ENCODE measurements at places on chromosomes 4 and X.

GRCh38 chr4:182877326-182877883 lies 39.8 kb downstream of the DCTD start:
- DNase-seq = no peak

- DNase-seq = no peak
Measured at GRCh38 chrX:41666251-41666650, 22.5 kb upstream of the GPR34 start.

DNA sequence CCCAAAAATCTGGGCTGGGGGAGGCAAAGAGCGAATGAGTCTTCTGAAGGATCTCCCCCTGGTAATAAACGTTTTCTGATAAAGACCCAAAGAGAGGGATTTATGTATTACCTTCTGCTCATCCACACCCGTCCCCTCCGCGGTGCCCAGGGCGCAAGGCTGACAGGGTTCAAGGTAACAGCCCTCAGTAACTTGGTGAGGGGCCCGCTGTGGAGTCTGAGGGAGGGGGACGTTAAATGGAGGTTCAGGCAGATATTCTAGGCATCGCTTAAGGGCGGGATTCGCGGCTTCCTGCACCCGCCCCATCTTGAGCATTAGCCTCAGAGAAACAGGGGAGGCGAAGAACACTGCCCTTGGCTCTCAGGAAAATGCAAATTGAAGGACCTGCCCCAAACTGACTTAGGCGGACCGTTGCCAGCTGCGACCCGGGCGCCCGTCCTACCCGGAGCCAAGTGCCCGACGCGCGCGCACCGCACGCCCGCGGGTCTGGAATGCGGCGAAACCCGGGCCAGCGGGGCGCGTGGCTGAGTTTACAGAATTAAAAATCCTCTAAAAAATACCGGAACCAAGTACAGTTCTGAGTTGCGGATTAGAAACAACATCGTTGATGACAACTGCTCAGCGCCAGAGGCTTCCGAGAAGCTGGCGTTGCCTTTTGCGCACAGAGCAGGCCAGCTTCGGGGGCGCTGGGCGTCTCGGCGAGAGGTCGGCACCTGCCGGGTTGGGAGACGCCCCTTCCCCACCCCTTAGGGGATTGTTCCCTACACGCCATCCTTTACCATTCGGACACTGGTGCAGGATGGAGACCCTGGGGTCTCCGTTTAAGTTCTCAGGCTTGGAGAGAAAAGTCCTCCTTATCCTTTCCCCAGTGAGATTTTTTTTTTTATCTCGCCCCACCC lies 2.8 kb downstream of the HELT start:
- DNase-seq = no peak

DNA sequence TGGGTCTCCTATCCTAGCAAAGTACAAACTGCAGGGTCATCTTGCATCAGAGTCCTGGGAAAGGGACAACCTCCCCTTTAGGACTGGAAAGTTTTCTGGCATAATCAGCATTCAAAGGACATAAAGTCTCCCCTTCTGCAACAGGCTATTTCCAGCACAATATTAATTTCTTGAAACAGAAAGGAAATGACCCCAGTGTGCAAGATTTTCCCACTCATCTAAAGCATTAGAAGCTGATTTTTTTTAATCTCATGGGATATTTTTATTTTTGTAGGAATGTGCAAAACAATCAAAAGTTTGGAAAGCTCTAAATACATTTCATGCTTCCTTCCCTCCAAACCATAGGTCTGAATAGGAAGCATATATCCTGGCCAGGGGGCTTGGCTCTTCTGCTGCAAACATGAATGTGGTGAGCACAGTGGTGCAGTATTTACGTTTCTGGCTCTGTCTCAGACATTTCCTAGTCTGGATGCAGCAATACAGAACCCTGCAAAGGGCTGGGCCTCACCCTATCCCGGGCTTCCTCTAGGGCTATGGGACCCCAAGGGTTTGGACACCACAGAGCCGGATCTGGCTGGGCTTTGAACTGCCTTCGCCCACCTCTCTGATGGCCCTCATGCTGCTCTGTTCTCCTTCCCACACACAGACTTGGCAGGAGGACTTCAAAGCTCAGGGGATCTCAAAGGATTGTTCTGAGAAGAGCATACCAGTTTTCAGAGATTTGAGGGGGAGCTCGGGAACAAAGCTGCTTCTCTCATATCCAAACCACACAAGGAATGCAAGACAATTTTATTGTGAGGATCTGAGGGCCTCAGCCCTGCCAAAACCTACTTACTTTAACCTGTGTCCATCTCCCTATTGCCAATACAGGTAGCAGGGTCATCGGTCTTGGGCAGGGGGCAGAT lies 64.9 kb downstream of the POLR2B start:
- DNase-seq = peak; percentile 77

DNA sequence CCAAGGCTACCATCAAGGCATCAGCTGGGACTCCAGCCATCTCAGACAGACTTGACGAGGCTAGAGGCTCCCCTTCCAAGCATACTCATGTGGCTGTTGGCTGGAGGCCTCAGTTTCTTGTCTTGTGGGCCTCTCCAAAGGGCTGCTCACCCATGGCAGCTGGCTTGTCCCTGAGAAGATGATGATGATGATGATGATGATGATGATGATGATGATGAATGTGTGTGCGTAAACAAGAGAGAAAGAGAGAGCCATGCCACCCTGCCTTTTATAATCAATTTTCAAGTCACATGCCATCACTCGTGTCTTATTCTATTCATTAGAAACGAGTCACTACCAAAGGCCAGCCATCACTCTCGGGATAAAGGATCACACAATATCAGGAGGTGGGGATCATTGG lies 60.5 kb upstream of the ADGRG2 start:
- no peak for DNase-seq

DNA sequence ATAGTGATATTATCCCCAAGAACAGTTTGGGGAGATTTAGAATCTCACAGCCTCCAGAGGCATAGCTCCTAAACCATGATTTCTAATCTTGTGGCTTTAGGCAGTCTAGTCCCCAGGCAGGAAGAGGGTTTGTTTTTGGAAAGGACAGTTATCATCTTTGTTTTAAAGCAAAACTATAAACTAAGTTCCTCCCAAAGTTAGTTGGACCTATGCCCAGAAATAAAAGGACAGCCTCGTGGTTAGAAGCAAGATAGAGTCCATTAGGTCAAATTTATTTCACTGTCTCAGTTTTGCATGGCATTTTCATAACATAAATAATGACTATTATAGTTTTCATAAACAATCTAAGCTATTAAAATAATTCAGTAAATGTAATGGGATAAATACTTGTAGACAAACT lies 120.5 kb downstream of the MAGEC2 start:
- DNase-seq = no peak

- no peak for DNase-seq
Measured at GRCh38 chr4:1565598-1566295, 118.4 kb downstream of the FAM53A start.

GRCh38 chr4:110034026-110034393 lies 121.3 kb downstream of the EGF start:
- DNase-seq = no peak

GRCh38 chr4:130659320-130659719 lies 1563.4 kb downstream of the C4orf33 start:
- DNase-seq = no peak

DNA sequence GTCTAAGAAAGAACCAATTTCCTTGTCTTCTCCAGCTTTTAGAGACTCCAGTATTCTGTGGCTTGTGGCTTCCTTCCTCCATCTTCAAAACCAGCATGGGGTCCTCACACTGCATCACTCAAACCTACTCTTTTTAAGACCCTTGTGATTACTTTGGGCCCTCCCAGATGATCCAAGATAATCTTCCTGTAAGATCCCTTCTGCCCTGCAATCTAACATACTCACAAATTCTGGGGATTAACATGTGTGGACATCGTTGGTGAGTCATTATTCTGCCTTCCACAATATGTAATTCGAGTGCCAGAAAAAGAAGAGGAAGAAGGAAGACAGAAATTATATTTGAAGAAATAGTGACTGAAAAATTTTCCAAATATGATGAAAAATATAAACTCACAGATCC lies 47.9 kb downstream of the BEND4 start:
- DNase-seq = no peak

- DNase-seq = no peak
Measured at GRCh38 chr4:158208963-158209640, 1.2 kb upstream of the TMEM144 start.

DNA sequence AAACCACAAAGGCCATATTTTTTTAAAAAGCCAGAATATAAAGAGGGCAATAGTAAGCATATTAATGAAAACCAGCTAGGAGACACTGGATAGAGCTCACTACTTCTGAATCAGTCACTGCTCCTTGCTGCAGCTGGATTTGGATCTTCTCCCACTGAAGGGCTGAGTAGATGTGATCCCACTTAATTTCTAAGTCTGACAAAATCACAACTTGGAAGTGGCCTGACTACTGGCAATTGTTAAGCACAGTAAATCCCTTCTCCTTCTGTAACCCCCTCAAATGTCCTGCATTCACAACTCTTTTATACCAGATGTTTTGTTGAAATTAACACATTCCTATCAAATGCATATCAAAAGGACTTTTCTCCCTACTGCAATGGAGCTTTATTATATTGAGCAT lies 72.9 kb downstream of the AMMECR1 start:
- no peak for DNase-seq

DNA sequence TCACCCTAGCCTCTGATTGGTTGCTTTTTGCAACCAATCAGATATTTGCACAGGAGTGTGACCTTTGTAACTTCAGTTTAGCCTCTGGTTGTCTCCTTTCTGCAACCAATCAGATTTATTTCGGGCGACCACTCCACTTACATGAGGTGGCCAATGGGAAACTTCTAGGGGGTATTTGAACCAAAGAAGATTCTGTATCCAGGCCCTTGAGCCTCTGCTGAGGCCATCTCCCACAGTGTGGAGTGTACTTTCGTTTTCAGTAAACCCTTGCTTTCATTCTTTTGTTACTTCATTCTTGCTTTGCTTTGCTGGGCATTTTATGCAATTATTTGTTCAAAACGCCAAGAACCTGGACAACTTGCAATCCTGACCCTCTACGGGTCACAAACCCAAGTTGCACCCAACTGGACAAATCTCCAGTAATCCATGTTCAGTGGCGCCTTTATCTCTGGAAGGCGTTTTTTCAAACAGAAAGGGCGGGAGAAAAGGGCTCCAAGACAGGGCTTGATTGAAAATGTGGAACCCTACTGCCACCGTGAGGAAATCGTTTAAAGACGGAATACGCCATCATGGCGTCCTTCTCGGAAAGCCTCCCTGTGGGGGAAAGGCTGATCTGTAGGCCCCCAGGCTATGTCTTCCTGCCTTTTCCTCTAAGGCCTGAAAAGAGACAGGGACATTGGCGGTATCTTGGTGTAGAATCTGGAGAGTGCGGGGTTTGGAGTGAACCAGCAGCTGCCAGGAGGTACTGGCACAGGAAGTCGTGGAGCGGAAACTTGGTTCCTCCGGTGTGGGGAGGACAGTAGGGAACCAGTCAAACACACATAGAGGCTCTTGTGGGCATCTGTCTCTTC lies 184.6 kb downstream of the OR13H1 start:
- DNase-seq = peak; percentile 72

DNA sequence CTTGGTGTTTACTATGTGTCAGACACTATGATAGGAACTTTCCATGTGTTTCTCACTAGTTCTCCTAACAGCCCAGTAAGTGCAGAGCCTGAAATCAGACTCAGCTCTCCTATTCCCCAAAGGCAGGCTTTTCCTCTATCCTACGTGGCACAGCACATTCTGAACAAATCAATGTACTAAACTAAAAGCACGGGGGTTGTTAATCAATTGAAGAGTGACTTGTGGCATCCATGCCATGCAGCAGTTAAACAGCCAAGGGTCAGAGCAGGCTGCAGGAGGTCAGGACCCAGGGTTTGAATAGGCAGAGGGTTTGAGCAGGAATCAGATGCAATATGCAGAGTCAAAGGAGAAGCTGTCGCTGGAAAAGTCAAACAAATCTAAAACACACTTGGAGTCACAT lies 289.7 kb upstream of the LDB2 start:
- no peak for DNase-seq

DNA sequence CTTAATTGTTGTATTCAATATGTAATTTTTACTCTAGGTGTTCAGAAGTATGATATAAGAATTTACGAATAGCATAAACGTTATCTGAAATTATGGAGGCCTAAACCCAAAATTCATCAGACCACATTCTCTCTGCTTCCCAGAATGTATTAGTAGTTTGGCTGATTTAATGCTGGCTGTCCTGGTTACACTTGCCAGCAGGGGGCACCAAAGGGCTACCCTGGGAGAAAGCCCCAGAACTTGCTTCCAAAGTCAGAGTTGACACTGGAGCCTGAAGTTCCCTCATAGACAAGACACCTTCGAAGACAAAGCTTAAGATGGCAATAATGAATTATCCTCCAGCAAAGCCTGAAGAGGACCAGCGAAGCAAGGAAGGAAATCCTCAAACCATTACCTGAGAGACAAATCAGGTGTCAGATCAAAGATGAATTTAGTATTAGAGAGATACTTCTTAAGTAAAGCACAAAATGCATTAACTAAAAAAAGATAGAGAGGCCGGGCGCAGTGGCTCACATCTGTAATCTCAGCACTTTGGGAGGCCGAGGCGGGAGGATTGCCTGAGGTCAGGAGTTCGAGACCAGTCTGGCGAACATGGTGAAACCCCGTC lies 11.3 kb upstream of the ANOS1 start:
- no peak for DNase-seq

DNA sequence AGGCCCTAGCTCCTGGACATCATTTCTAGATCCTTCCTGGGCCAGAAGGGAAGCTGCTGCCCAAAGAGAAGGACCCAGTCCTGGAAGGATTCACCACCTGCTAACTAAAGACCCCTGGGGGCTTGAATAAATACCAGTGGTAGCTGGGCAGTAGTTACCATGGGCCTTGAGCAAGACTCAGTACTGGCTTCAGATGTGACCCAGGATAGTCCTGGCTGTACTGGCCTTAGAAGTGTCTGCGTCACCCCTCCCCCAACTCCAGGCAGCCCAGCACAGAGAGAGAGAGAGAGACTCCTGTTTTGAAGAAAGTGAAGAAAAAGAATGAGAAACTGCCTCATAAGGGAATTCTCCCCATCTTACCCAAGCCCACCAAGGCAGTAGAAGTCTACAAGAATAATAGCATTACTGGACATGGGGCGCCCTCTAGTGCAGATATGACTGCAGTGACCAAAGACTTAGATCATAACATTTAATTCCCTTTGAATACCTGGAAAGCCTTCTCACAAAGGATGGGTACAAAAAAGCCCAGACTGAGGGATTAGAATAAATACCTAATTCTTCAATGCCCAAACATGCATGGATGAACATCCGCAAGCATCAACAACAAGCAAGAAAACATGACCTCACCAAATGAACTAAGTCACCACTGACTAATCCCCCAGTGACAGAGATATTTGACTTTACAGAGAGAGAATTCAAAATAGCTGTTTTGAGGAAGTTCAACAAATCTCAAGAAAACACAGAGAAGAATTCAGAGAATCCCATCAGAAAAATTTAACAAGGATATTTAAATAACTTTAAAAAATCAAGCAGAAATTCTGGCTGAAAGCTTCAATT lies 171.8 kb downstream of the HNRNPD start:
- DNase-seq = no peak

All from AG09309 (cell line).